ENCODE measurements at places on chromosomes 6 and 20. TPM values are rescaled to one million over a fixed set of nuclear protein-coding genes. Genes with fewer than 3 reads are reported as not detected.

CNBD2 gene
- 1.2 TPM for total RNA-seq

PSORS1C1 gene
- total RNA-seq, result 38.8 TPM

CLIC5 gene
- not detected for total RNA-seq

CYP24A1 gene
- 6.2 TPM for total RNA-seq

CCNC gene
- total RNA-seq, result 130 TPM

SRSF12 gene
- 0.54 TPM for total RNA-seq

LRRC73 gene
- 0.83 TPM for total RNA-seq

RTF2 gene
- total RNA-seq, result 46.2 TPM

POU3F2 gene
- not detected for total RNA-seq

All from mammary epithelial cell (primary cell).